ENCODE measurements at places on chromosomes 5 and 9.

DNA sequence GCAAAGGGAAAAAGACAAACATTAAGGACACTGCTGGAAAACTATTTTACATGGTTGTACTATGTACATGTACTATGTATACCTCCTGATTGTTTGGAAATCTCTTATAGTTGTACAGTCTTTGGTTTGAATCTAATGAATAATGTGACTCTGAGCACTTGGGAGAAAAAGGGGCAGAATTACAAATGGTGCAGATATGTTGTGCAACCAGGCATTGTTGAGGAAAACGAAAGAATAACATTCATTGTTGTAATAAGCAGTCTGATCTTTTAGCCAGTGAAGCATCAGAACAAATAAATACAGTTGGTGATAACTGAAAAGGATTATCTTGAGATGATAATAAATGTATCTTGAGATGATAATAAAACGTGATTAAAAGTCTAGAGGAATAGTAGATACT lies 87.2 kb downstream of the CSNK1G3 start:
- H3K27ac ChIP-seq: no peak overlapping the region
- DNase-seq: no peak
- no peaks in the 10 kb centered on the region for H3K27me3 ChIP-seq
- no peaks in the 10 kb centered on the region for H3K4me1 ChIP-seq
- peaks cover 3% of the 10 kb centered on the region for H3K36me3 ChIP-seq

DNA sequence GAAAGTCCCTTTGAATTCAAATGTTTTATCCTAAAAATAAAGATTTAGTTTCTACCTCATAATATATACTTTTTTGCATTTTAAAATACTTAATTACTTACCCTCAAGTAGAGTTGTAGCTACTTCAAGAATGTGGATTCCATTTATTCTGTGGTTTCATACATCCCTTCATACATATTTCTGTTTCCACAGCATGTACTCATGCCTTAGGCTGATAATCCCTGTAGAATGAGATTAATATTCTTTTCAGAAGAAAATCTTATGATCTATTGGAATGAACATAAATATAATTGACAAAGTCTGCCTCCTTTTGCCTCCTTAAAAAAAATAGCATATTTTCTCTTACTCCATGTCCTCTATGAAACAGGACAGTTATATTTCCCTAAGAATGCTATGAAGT lies 465.7 kb downstream of the DTWD2 start:
- no peaks in the 10 kb centered on the region for H3K36me3 ChIP-seq
- no peak overlapping the region for H3K27ac ChIP-seq
- no peaks in the 10 kb centered on the region for H3K4me1 ChIP-seq
- no peak for DNase-seq

GRCh38 chr5:6820851-6821479 lies 107.7 kb downstream of the TENT4A start:
- no peak overlapping the region for H3K27ac ChIP-seq
- H3K36me3 ChIP-seq: no peaks in the 10 kb centered on the region
- no peak overlapping the region for H3K4me3 ChIP-seq
- no peaks in the 10 kb centered on the region for H3K27me3 ChIP-seq
- DNase-seq: peak; percentile 40
- H3K4me1 ChIP-seq: no peaks in the 10 kb centered on the region

DNA sequence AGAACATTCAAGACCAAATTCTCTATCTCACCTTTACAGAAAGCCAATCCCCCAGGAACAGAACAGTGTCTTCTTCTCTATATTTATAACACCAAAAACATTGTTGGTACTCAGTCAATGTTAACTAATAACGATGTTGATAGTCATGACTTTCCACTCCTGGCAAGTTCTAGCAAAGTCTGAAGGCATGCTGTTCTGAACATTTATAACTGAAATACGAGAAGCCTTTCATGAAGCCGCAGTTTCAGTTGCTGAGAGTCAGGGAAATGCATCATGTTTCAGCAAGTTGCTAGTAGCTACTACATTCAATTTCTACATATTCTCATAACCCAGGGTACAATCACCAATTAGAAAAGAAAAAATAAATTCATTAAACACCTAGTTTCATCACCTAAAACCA lies 301.4 kb downstream of the PDE4D start:
- no peak overlapping the region for H3K4me3 ChIP-seq
- H3K36me3 ChIP-seq: no peaks in the 10 kb centered on the region
- no peaks in the 10 kb centered on the region for H3K27me3 ChIP-seq
- no peak overlapping the region for H3K27ac ChIP-seq

DNA sequence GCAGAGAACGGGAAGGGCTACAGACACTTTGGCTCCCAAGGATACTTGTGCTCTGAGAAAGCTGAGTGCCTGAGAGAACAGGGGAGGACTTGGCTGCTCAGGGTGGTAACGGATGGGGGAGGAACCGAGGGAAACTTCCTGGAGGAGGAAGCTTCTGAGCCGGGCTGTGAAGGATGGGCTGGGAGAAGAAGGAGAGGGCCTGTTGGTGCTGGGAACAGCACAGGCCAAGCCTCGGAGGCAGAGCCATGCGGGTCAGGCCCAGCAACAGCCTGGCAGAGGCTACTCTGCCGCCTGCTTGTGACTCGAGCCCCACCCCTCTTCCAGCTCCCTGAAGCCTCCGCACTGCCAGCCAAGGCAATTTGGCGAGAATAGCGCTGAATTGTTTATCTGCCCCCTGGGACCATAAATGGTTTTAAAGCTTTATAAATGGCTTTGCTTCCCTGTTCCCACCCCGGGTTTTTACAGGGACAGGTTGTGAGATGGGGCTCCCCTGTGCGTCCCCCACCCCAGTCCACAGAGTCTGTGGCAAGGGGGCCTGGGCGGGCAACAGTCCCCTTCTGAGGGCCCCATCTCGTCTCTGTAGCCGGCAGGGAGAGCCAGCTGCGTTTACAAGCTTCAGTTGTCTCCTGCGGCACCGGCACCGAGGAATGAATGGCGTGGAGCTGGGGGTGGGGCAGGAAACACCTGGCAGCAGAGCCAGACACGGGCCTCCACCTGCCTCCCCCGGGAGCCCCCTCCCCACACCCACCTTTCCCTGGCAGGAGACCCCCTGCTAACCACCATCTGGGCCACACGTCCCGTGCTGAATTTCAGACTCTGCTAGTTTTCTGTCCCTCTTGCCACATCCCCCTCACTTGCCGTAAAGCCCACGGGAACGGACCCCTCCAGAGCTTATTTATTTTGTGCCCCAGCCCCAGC lies 24.4 kb downstream of the FAM163B start:
- H3K27ac ChIP-seq: no peak overlapping the region
- H3K27me3 ChIP-seq: peaks cover 16% of the 10 kb centered on the region
- H3K36me3 ChIP-seq: no peaks in the 10 kb centered on the region
- no peak overlapping the region for H3K4me3 ChIP-seq
- H3K4me1 ChIP-seq: peaks cover 7% of the 10 kb centered on the region

DNA sequence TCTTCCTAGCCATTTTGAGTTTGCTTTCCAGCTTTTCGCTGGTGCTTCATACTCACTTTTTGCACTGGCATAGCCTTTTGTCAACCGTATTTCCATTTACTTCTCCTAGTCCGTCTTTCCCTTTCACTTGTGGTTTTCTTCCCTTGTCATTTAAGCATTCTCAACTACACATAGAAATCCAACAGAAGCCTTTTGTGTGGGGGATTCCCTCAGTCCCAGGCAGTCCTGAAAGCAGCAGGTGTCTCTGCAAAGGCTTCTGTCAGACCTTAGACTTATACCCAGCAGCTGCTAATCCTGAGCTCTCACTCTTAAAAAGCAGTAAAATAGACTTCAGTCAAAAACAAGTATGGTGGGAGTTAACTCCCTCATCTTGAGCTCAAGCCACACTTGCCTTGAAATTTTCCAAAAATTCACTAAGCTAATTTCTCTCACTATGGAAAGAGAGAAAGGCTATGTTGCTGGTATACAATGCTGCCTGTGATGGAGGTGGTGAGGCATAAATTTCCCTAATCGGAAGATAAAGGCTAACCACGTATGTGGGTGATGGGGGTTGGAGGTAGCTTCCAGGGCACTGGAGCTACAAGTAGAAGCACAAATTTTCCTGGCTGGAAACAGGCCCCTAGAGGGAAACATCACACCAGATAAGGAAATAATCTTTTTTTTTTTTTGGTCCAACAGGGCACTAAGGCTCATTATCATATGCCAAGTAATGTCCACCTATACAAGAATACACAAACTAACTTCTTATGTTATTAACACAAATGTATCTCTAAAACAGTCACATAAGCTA lies 34.8 kb upstream of the IFNK start:
- no peaks in the 10 kb centered on the region for H3K27me3 ChIP-seq
- H3K4me3 ChIP-seq: no peak overlapping the region
- H3K36me3 ChIP-seq: no peaks in the 10 kb centered on the region
- no peak for DNase-seq
- H3K4me1 ChIP-seq: peaks cover 9% of the 10 kb centered on the region

DNA sequence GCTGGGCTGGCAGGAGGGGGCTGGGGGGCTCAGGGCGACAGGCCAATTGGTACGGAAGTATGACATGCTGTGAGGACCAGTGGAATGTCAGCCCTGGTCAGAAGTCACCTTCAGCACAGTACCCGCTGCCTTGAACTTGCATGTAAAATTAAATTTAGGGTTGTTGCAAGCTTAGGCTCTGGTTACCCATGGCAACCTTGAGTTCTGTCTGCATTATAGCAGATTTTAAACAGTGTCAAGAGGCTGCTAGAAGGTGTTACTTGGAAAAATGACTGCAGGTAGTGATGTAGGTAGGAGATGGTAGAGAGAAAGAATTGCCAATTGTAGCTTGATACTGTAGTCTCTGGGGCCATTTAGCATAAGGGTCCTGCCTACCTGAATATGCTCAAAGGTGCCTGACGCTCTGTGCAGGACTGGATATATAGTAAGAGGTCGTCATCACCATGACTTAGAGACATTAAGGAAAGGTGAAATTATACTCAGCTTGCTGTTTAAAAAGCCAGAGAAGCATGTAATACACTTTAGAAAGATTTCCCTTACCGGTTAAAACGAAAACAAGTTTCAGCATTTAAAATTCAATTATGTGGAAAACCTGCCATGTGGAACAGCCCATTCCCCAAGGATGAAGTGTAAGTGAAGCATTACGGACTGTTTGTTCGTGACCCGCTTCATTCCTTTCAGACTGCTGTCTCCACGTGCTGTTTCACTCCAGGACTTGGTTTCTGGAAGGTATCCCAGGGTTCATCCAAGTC lies 169.0 kb downstream of the PDZD2 start:
- no peak overlapping the region for H3K27ac ChIP-seq
- H3K4me1 ChIP-seq: no peaks in the 10 kb centered on the region
- DNase-seq: no peak
- no peak overlapping the region for H3K4me3 ChIP-seq

DNA sequence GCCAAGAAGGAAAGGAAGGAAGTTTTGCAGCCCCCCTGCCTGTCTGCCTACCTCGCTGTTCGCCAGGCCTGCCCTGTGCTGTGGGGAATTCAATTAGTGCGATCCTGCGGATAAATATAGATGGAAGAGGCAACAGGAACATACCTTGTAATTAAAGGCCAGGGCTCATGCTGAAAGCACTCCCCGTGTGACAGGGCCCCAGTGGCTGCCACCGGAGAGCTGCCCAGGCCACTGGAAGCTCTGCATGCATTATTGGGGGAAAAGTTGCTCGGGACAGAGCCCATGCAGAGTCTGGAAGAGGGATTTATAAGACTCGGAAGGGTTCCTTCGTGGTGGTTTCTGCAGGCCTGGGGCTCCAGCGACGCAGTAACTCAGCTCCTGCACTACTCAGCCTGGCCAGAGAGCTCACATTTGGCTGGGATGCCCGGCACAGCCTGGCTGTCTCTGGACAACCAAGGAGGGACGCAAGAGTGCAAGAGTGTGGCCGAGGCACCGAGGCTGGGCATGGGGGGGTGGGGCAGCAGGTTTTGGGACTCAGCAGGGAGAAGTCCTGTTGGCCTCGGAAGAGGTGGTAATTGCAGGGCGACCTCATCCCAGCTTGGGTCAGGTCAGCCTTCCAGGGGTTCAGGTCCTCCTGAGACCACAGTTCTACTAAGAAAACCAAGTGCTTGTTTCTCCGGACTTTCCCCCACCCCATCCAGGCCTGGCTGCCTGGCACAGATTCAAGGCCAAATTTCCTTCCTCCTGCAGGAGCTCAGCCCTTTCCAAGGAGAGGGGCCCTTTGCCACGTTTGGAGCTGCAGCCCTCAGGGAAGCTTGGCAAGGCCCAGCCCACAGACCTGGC lies 68.1 kb upstream of the GGTA1 start:
- no peaks in the 10 kb centered on the region for H3K27me3 ChIP-seq
- no peak overlapping the region for H3K4me3 ChIP-seq
- no peak for DNase-seq
- H3K27ac ChIP-seq: no peak overlapping the region
- no peaks in the 10 kb centered on the region for H3K36me3 ChIP-seq
- H3K4me1 ChIP-seq: no peaks in the 10 kb centered on the region

DNA sequence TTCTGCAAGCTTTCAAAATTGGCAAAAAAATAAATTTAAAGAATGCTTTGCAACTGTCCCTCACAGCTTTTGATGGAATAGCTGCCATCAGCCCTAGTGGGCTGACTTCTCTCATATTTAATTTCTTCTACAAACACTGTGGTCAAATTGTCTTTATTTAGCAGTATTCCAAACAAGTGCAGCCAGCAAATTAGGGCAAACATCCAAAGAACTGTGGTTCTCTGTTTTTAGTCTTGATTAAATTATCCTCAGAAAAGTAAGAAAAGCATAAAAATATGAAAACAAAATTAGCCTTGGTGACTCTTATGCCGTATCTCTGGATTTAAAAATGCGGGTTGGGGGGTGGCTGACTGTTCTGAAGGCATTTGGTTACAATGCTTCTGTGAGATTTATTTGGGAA lies 95.8 kb upstream of the RETREG1 start:
- no peak overlapping the region for H3K27ac ChIP-seq
- DNase-seq: no peak
- H3K36me3 ChIP-seq: no peaks in the 10 kb centered on the region
- no peak overlapping the region for H3K4me3 ChIP-seq

DNA sequence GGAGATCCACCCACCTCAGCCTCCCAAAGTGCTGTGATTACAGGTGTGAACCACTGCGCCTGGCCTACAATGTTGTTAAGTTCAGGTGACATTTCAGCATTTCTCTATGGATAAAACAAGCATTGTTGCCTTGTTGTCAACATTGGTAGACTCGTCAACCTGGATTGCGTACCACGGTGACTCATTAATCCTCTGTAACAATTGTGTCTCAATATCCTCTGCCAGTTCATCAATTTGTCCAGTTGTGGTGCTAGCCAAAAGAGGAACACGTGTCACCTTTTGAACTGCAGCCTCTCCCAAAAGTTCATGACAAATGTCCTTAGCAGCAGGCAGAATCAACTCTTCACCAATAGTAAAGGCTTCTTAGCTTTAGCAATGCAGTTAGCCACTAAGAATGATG lies 46.3 kb upstream of the LARP1 start:
- no peak for DNase-seq
- H3K4me1 ChIP-seq: no peaks in the 10 kb centered on the region
- no peaks in the 10 kb centered on the region for H3K27me3 ChIP-seq

- no peak for DNase-seq
- no peak overlapping the region for H3K4me3 ChIP-seq
- no peak overlapping the region for H3K27ac ChIP-seq
- no peaks in the 10 kb centered on the region for H3K27me3 ChIP-seq
- no peaks in the 10 kb centered on the region for H3K36me3 ChIP-seq
- no peaks in the 10 kb centered on the region for H3K4me1 ChIP-seq
These were observed 66.2 kb downstream of the IRX1 start for GRCh38 chr5:3661755-3662296.

Data from CD8-positive, alpha-beta memory T cell (primary cell).